Activated CD4-positive, CD25-positive, alpha-beta regulatory T cell treated with anti-CD3 and anti-CD28 coated beads, Interleukin-2, amount 50 U/mL, for 72 hours (primary cell): ENCODE measurements at places on chromosomes 4 and X.

GRCh38 chrX:119686087-119686691 is 6.8 kb downstream of the SEPTIN6 start:
- no peak for DNase-seq

GRCh38 chrX:69093960-69094871 is 71.0 kb downstream of the PJA1 start:
- DNase-seq, result peak; percentile 32

DNA sequence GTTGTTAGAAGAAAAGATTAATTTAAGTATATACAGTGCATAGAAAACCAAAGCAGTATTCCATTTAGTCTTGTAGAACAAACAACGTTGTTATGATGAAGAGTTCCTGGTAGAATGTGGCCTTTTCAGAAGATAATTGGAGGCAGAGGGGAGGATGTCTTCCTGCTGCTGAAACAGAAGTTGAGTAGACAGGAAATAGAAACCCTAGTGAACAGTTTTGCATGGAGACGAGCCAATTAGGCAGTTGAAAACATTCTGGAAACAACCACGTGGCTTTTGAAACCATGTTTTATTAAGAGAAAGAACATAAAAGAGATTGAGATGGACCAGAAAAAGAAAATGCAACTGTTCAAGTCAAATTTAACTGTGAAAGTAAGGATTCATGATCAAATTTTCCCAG is 325.2 kb downstream of the CAMK2D start:
- no peak for DNase-seq

GRCh38 chr4:36260731-36261130 is 16.4 kb upstream of the ARAP2 start:
- DNase-seq, result no peak

- DNase-seq, result no peak
Observed at GRCh38 chrX:37912304-37912703, 64.9 kb upstream of the DYNLT3 start.

DNA sequence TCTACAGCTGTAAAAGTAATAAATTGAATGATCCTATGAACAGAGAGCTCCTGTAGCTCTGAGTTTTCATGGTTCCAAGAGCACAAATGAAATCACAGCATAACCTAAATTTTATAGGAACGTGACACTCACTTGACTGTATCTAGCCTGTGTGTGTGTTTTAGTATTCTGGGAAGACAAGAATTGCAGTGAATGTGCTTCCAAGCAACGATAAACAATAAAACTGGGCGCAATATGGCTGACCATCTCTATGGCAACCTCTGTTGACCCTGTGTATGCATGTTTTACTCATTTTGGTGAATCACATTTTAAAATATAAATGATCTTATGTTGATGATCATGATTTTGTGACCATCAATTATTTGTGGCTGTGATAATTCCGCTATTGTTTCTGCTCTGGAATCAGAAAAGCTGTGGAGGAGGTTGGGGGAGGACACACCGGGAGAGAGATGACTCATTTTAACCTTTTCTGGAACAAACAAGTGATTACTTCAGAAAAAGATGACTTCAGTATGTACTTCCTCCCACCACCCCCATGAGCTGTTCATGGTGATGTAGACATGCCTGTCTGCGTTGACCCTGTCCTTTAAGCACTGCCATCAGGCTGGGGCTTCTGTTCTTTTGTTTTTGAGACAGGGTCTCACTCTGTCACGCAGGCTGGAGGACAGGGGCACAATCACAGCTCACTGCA is 31.8 kb downstream of the USP11 start:
- DNase-seq, result no peak

DNA sequence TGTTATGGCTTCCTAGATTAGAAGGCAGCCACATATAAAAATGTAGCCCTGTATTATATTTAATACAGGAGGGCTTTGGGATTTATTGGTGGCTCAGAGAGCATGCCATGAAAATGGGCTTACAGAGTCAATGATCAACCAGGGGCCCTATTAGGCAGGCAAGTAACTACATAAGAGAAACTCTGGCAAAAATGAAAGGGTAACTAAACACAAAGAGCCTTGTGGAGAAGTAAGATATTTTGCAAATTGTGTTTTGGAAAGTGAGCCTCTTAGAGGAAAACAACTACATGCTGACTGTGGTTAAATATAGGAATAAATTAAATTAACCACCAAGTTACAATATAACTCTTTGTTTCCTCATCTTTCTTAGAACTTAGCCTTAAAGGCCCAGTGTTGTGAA is 5.5 kb downstream of the SAT1 start:
- DNase-seq, result no peak

DNA sequence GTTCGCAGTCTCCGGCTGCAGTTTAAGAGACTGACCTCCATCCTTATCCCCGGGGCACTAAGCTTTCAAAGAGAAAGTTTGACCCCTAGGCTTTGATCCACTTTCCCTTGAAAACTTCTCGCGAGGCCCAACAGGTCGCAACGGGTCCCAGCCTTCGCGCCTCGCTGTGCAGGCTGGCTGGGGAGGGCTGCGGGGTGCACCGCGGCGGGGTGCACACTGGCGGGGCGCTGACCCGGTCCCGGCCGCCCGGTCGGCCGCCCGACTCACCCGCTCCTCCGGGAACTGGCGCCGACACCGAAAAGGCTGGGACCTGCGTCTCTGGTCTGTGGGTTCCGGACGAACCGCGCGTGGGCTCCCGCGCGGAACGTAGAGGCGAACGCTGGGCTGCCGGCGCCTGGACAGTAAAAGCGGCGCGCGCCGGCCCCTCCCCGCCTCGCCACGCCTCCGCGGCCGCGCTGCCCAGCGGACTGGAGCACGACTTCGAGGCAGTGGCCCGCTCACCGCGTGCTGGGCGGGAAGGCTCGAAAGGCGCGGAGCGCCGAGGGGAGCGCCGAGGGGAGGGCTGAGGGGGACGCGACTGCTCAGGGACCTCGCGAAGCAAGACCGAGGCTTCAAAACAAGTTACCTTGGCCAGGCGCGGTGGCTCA is at the start of gene TAF7L:
Gene TAF7L, minus strand, starts transcription at position 378 of the 647 bp plus-strand sequence. CDS start 3,791 bp downstream, outside the sequence.
- no peak for DNase-seq

GRCh38 chr4:32700838-32701237 is 1980.7 kb downstream of the PCDH7 start:
- DNase-seq, result no peak

- DNase-seq, result no peak
Observed at GRCh38 chr4:82848706-82849105, 42.2 kb downstream of the SEC31A start.

- no peak for DNase-seq
Observed at GRCh38 chr4:159204566-159204965, 101.7 kb downstream of the RAPGEF2 start.

DNA sequence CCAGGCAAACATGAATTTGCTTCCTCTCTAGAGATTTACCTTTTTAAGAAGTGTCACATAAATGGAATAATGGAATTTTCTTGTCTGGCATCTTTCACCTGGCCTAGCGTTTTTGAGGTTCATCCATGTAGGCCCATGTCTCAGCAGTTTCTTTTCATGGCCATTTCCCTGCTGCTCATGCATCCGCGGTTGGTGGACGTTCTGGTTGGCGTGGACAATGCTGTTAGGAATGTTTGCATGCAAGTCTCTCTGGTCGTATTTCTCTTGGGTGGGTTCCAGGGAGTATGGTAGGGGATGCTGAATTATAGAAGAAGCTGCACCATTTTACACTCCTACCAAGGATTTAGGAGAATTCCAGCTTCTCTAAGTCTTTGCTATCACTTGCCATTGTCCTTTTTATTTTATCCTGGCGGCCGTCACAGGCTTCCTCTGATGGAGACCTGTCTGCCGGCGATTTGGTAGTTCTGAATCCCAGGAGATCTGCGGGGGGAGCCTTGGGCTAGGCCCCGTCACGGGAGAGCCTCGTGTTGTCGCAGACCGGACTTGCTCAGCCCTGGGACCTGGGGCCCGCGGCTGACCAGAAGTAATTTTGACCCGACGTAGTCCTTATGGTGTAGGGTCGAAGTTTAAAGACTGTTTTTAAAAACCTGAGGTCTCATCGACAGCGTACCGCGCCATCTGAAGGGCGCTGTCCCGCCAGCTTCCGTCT is 56.9 kb upstream of the TADA2B start:
- no peak for DNase-seq

DNA sequence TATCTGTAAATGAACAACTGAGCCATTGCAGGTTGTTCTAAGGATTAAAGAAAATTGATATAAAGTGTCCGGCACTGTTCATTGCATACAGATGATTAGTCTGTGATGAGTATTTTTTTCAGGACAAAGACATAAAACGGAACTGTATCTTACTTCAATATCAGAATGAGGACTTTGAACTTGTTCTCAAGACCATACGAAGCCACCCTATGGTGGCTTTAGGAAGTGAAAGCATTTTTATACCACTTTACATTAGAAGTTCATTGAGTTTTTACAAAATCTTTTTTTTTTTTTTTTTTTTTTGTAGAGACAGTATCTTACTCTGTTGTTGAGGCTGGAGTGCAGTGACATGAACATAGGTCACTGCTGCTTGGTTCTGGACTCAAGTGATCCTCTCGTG is 45.2 kb upstream of the TRIM2 start:
- no peak for DNase-seq

DNA sequence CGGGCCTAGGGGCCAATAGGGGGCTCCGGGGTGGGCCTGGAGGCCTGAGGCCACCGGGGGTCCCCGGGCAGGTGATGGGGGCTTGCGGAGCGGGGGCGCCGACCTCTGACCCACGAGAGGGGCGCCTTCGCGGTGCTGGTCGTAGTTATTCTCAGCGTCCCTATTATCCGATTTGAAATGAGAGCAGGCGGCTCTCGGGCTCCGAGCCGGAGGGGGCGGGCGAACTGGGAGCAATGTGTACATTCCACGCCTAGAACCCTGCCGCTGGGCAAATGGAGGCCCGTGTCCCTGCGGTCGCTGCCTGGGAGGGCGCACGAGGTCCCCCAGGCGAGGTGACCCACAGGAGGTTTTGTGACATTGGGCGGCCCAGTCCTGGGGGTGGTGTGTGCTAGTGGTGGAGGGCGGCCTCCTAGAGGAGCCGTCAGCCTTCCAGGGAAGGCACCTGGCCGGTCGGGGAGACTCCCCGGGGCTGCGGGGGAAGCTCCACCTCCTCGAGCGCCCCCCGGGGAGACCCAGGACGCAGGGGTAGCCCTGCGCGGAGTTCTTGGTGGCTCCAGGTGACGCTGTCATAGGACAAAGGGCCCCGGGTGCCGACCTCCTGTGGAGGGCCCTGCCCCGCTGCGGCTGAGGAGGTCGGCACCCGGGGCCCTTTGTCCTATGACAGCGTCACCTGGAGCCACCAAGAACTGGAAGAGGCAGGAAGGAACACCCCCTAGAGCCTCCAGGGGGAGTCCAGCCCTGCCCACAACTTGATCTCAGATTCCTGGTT is 102.6 kb upstream of the PRKX start:
- DNase-seq, result peak; percentile 52

DNA sequence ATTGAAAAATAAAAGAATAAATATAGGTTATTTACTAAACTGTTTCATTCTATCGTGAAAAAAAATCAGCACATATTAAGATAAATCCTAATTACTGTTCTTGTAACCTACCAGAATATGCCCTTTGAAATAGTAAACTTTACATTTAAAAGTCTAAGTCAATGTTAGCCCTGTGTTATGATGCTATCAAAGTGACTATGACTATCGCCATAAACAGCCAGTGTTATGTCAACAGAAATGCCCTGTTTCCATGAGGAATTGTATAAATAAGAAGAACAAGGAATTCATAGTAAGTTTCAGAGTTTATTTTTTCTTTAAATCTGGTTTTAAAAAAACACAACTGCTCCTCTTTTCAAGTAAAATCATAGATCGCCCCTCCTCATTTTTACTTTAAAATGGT is 11.4 kb downstream of the NR3C2 start:
- no peak for DNase-seq

- DNase-seq, result no peak
Observed at GRCh38 chrX:14290335-14290734, 239.0 kb upstream of the GLRA2 start.

- DNase-seq, result no peak
Observed at GRCh38 chr4:107035819-107036583, at the start of gene DKK2. Gene DKK2, minus strand, starts transcription at chr4:107036313. Its CDS starts 722 bp downstream, at chr4:107035591.

GRCh38 chr4:80182237-80182866 is 15.0 kb upstream of the PRDM8 start:
- DNase-seq, result no peak

DNA sequence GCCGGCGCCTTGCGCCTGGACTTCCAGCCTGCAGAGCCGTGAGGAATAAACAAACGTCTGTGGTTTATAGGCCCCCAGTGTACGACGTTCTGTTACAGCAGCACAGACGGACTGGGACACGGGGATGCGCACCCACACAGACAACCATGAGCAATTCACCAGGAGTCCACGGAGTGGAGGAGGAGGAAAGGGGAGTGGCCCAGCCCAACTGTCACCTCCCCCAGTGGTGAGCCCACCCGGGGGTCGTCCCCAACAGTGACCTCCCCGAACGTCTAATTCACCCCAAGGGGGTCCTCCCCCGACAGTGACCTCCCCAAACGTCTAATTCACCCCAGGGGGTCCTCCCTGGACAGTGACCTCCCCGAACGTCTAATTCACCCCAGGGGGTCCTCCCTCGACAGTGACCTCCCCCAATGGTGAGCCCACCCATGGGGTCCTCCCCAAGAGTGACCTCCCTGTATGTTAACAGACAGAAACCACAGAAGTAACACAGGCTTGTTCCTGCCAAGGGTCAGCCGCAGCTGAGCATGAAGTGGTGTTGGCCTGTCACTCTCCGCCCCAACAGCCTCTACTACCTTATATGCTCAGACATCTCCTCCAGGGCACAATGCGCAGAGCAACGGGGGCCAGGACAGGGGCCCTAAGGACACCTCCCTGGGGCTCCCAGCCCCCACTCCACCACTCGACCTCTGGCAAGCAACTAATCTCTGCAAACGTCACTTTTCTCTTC is 6.2 kb downstream of the GAK start:
- peak; percentile 26 for DNase-seq

GRCh38 chr4:85491527-85491926 is 16.6 kb downstream of the ARHGAP24 start:
- no peak for DNase-seq

- DNase-seq, result no peak
Observed at GRCh38 chrX:8565729-8566128, 101.1 kb downstream of the VCX3B start.

- DNase-seq, result no peak
Observed at GRCh38 chr4:168585168-168586091, 88.6 kb downstream of the PALLD start.

DNA sequence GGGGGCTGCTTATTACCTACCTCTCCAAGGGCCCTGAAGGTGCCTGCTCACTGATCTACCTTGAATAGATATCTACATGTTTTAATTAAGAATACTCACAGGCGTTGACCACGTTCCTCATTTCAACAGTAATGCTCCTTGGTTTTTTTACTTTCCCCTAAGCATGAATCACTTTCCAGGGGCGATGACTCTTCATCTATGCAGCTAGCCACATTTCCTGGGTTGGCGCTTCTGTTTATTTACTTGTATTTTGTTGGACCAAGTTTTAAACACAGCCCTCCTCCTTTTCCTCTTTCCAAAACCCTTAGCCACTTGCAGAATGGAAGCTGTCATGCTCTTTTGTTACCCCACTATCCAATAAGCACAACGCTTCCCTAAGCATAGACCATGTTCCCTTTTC is 50.8 kb downstream of the CBLL2 start:
- no peak for DNase-seq

GRCh38 chrX:72054779-72055489 is 76.8 kb downstream of the RTL5 start:
- DNase-seq, result no peak

- DNase-seq, result no peak
Observed at GRCh38 chr4:81698538-81699296, 227.0 kb upstream of the RASGEF1B start.

- DNase-seq, result no peak
Observed at GRCh38 chrX:11591723-11592346, 73.9 kb downstream of the ARHGAP6 start.
